ENCODE measurements at places on chromosomes 1 and 21.

DNA sequence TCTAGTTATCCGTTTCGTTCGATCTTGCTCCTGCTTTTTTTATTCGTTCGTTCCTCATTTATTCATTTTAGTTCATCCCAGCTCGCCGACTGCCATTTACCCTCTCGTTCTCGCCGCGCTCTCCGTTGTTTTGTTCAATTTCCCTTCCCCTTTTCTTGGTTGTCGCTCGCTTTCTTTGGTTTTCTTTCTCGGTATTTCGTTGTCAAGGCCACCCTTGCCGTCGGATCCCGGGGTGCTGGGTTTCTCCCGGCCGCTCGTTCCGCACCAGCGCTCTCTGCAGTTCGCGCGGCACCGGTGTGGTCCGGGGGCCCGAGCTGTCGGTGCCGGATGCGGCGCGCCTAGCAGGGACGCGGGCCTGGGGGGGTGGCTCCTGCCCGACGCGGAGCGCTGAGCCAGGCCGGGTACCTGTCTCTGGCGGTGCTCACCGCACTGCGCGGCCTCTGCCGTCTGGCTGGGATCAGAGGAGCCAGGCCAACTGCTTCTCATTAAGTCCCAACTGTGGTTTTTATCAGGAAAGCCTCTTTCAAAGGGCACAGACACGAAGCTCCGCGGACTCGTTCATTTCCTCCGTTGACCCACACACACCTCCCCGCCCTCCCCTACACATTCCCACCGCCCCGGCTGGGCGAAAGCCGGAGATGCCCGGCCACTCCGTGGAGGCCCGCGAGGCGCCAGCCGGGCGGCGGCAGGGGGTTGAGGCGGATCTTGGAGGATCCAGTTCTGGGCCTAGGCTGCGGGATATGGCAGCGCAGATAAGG lies 1.6 kb downstream of the ALX3 start:
- DNase-seq = no peak

DNA sequence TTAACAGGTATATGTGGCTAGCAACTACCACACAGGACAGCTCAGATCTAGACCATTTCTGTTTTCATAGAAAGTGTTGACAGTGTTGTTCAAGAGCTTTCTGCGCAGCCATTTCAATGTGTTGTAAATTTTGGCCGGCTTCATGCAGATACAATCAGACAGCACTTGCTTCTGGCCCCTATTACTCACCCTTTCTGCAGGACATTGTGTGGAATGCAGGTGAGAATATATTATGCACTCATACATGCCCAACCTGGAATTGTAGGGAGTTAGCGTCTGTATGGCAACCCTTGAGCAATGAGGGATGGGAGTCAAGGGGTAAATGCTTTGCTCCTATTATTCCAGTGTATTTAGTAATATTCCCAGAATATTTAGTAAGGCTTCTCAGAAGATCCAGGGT lies 180.9 kb upstream of the PLXNA2 start:
- DNase-seq = no peak

DNA sequence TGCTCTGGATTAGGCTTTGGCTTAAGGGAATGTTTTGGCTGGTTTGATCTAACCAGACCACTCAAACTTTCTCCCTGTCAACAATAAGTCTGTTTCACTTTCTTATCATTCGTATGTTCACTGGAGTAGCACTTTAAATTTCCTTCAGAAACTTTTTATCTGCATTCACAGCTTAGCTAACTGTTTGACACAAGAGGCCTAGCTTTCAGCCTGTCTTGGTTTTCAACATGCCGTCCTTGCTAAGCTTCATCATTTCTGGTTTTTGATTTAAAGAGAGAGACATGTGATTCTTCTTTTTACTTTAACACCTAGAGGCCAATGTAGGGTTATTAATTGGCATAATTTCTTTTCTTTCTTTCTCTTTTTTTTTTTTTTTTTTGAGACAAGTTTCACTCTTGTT lies 14.9 kb upstream of the CYB5R1 start:
- no peak for DNase-seq

- no peak for DNase-seq
Measured at GRCh38 chr1:186188004-186188539, 187.0 kb downstream of the TPR start.

DNA sequence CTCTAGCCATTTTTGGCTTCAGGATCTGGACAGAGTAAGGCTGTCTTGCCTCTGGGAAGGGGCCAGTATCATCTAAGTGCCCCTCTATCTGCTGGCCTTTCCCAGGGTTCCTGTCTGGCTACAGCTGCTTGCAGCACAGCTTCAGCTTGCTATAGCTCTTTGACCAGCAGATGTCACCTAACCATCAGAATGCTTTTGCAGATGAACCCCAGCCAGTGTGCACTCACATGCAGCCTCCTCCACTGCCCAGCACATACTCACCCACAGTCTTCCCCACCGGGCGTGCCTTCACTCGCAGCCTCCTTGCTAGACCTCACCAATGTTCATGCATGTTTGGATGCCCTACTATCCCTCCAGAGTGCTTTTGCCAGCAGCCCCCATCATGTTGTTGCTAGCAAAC lies 769.0 kb downstream of the BRINP3 start:
- DNase-seq = no peak

- DNase-seq = no peak
Measured at GRCh38 chr1:214103778-214104177, 116.0 kb downstream of the PROX1 start.

DNA sequence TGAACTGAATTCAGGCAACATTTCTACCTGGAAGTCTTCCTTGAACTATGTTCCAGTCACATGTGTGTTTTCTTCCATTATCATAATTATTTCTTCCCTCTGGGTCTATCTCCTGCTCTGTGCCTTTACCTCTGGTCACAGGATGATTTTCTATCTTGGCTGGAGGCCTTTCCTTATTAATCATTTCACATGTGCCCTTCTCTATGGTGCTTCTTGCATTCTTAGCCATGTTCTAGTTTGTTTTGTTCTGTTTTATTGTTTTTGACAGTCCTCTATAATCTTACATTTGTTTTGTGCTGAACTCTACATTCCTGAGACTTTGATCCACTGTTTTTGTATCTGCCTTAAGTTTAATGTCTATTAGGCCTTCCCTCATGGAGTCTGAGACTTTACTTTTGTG lies 51.0 kb downstream of the SGIP1 start:
- no peak for DNase-seq

DNA sequence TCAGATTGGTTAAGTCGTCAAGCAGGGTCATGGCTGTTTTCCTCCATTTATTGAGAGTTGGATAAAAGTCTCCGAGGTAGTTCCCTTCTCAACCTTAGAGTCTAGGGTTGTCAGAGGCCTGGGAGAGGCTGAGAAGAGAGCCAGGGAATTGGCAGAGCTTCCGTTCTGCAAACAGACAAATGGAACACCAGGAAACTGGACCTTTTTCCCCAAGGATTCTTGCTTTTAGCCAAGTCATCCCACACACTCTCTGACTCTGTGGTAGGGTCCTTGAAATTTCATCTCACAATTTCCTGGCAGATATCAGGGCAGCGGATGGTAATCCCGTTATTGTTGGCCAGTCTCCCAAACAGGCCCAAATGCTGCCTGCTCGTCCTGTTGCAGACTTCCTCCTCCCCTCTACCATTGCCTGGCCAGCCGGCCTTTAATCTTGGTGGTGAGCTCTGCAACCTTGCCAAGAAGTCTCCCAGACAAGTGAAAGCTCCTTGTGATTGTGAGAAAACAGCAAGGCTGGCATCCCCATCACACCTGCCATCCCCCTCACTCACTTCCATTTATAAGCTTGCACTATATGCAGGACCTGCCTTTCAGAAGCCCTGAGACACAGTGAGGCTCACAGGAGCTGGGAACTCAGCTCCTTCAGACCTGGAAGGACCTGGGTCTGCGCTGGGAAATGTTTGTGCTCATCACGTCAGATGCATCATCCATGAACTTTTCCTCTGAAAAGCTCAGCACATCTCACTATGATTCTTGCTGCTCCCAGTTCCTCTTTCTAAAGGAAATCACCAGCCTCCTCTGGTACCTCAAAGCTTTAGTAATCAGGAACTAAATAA lies 13.7 kb upstream of the SRP9 start:
- no peak for DNase-seq

DNA sequence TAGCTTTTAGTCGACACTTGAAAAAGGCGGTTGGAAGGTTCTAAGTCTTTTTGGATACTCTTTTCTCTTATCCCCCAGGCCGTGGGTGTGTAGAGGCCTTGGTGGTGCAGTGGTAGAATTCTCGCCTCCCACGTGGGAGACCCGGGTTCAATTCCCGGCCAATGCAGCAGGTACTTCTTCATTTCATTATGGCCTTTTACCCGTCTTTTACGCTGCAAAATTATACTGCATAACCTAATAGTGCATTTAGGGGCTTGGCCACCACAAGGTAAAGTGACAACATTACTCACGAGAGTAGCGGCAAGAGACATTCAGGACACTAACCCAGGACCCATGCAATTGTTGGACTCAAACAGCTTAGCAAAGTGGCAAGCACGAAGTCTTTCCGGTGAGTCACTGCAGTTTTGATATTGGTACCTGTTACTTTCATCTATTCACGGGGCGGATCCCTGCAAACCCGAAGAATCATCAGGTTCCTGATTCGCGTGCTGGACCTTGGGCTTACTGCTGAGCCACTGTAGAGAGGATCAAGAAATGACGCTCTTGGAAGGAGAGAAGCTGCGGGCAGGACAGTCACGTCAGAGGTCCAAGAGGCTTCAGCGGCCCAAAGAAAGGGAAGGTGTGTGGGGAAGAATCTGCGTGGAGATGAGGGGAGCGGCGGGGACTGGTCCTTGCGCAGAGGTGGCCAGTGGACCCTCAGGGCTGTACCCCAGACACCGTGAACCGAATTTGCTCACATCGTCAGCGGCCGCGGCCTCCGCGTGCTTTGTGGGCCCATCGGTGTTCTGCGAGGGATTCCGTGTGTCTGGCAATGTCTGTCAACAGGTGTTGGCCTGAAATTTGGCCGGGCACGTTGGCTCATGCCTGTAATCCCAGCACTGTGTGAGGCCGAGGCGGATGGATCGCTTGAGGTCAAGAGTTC lies 12.9 kb upstream of the RNU1-4 start:
- DNase-seq = peak; percentile 56

GRCh38 chr1:76826072-76826845 lies 41.0 kb upstream of the ST6GALNAC5 start:
- DNase-seq = no peak

DNA sequence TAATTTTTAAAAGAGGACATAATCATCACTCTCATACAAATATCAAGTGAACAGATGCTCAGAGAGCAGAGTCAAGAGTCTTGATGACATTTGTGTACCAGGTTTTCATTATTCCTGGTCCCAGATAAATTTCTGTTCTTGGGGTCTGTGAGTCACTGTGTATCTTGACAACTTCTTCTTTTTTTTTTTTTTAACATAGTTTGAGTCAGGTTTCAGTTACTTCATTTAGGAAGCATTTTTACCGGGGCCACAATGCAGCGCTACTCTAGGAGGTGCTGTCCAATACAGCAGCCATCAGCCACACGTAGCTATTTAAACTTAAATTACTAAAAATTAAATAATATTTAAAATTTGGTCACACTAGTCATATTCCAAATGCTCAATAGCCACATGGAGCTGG lies 188.1 kb upstream of the SAMSN1 start:
- no peak for DNase-seq

DNA sequence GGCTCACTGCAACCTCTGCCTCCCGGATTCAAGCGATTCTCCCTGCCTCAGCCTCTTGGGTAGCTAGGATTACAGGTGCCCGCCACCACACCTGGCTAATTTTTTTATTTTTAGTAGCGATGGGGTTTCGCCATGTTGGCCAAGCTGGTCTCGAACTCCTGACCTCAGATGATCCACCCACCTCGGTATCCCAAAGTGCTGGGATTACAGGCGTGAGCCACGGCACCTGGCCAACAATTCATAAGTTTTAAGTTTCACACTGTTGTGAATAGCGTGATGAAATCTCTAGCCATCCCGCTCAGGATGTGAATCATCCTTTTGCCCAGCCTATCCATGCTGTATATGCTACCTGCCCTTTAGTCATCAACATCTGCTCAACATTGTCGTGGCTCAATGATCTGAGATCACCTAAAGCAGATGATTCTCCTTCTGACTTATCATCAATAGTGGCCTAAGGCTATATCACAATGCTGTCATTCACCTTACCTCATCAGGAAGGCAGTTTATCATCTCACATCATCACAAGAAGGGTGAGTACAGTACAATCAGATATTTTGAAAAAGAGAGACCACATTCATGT lies 2.6 kb downstream of the PFDN2 start:
- DNase-seq = no peak

DNA sequence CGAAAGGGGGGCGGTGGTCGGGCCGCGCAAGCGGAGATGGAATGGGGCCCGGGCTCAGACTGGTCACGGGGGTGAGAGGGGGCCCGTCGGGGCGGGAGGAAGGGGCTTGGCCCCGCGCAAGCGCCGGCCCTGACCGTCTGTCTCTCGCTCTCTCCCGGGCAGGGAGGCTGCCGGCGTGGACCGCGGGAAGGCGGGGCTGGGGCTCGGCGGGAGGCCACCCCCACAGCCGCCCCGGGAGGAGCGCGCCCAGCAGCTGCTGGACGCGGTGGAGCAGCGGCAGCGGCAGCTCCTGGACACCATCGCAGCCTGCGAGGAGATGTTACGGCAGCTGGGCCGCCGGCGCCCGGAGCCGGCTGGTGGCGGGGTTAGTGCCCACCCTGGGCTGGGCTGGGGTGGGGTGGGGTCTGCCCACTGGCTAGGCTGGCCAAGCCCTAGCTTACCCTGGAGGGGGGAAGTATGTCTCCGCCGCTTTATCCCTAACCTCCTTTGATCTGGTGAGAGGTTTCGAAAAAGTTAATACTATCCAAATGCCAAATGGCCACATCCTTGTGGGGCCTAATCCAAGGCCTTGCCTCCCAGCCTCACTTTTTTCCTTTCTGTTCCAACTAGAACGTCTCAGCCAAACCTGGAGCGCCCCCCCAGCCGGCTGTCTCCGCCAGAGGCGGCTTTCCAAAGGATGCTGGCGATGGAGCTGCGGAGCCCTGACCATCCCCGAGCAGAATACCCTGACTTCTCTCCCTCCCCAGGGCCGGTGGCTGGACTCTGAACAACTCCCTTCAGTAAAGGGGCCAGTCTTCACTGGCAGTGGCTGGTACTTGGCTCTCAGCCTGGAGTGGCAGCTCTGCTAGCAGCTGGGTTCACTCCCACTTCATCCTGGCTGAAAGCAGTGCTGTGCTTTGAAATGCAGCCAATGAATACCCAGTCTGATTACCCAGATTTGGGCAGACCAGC lies 636 bp upstream of the YRDC start:
- no peak for DNase-seq

GRCh38 chr1:92277105-92277723 lies 21.6 kb downstream of the GLMN start:
- no peak for DNase-seq

- no peak for DNase-seq
Measured at GRCh38 chr1:63748641-63749040, 25.2 kb upstream of the ROR1 start.

- DNase-seq = no peak
Measured at GRCh38 chr21:46048926-46049889, 48.7 kb upstream of the COL6A2 start.

DNA sequence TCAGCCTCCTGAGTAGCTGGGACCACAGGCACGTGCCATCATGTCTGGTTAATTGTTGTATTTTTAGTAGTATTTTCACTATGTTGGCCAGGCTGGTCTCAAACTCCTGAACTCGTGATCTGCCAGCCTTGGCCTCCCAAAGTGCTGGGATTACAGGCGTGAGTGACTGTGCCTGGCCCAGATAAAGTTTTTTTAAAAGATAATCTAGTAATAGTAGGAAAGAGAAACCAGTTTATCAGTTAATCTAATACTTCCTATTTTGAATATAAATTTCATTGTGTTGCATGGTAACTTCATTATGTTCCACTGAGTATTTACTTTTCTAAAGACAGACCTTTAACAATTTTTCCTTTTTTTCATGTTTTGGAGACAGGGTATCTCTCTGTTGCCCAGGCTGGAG lies 10.0 kb downstream of the RABGAP1L start:
- DNase-seq = no peak

GRCh38 chr1:224328644-224329043 lies 1.3 kb downstream of the NVL start:
- no peak for DNase-seq
